ENCODE measurements at places on chromosomes 3 and 15.

GRCh38 chr3:127761441-127761801 lies 60.9 kb downstream of the MGLL start:
- DNase-seq = no peak

DNA sequence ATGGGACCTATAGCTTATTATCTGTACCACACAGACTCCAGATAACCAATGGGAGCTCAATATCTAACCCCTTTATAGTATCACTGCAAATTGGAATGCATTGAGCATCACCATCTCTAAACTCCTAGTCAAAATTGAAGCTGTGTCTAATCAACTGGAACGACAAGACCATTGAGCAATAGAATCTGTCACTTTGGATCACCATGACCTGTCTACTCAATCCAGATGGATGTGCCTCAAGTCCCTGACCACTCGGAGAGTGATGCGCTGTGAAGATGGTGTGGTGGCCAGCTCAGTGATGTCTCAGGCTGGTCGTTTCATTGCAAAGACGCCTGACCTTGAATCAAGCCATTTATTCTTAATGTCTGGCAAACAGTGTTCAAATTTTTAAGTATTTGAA lies 160.5 kb downstream of the SEMA6D start:
- no peak for DNase-seq

DNA sequence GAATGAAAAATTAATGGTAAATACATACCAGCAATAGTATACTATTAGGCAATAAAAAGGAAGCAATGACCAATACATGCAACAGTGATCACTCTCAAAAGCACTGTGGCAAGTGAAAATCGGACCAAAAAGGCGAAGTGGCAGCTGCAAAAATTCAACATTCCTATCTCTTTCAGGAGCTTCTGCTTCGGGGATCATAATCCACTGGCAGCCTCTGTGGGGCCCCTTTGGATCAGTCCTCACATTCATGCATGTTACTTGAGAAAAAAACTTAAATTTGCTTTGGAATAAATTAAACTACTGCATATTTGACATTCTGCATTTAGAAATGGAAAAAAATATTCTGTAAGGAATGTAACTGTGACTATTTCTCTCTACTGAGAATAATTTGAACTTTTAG lies 425.6 kb downstream of the NR2F2 start:
- DNase-seq = no peak

- DNase-seq = no peak
Measured at GRCh38 chr15:91128016-91128415, 28.0 kb downstream of the SV2B start.

DNA sequence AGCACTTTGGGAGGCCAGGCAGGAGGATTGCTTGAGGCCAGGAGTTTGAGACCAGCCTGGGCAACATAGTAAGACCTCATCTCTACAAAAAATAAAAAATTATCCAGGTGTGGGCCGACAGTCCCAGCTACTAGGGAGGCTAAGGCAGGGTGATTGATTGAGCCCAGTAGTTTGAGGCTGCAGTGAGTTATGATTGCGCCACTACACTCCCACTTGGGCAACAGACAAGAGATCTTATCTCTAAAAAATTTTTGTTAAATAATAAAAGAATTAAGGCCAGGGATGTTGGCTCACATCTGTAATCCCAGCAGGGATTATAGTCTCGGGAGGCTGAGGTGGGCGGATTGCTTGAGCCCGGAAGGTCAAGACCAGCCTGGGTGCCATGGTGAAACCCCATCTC lies 25.8 kb upstream of the NFKBIZ start:
- no peak for DNase-seq

DNA sequence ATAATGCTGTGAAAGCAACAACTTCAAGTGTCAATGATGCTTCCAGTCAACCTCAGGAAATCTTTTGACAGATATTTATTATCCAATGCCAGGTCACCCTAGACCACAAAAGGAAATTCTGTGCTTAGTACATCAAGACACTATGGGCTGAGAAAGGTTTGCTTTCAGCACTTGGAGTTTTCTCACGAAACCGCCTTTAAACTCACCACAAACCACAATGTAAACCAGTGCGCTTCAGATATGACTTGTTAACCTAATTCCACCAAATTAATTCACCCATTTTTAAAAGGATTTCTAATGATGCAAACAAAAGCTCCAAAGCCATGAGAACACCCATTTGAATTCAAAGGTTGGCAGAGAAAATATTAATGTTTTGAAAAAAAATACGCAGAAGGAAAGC lies 292.9 kb upstream of the NR2F2 start:
- DNase-seq = no peak

DNA sequence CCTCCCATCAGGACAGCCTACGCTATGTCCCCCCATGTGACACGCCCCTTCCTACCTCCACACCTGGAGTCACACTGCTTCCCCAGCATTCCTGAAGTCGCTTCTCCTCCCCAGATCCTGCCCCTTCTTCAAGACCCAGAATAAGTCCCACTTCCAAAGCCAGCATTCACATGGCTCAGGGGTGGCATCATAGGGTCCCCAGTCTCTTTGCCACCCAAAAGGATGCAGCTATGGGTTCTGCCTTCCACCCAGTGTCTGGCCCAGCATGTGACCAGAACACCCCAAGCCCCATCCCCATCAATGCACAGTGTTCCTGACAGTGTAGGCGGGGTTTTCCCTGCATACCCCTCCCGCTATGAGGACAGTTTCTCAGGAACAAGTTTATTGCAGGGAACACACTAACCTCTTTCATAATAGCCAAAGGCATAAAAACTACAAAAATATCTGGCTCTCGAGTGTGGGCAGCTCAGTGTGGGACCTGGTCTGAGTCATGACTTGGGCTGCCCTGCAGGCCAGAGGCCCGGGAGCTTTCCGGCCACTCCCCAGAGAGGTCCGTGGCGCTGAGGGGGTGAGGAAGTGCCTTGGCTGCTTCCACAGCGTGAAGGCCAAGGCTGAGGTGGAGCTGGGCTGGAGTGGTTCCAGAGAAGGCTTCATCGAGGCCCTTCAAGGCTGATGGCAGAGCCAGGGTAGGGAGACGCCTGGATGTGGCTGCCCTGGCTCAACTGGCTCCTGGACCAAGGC lies 5.8 kb downstream of the ISLR start:
- DNase-seq = peak; percentile 82

- peak; percentile 92 for DNase-seq
Measured at GRCh38 chr3:160399125-160400029, at the start of the genes IFT80 and SMC4. Gene IFT80, minus strand, starts transcription at chr3:160399225. Its CDS starts 14,625 bp downstream, at chr3:160384600. Gene SMC4, plus strand, starts transcription at chr3:160399650. Its CDS starts 1,177 bp downstream, at chr3:160400827.

GRCh38 chr15:48766196-48766595 lies 44.7 kb downstream of the CEP152 start:
- DNase-seq = no peak

DNA sequence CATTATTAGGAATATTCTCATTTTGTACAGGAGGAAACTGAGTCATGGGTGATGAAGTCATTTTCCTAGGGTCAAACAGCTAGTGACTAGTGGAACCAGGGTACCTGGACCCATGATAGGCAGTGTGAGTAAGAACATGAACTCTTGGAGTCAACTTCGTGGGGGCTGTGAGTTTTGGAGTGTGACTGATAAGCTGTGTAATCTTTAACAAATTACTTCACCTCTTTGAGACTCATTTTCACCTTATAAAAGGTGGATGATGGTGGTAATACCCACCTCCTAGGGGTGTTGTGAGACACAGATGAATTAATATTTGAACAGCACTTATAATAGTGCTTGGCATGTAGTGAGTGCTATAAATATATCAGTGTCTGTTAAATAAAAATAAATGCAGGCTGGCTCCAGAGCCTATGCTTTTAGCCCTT lies 9.1 kb downstream of the SEMA6D start:
- DNase-seq = no peak

- DNase-seq = no peak
Measured at GRCh38 chr3:33577588-33577987, 137.4 kb upstream of the UBP1 start.

DNA sequence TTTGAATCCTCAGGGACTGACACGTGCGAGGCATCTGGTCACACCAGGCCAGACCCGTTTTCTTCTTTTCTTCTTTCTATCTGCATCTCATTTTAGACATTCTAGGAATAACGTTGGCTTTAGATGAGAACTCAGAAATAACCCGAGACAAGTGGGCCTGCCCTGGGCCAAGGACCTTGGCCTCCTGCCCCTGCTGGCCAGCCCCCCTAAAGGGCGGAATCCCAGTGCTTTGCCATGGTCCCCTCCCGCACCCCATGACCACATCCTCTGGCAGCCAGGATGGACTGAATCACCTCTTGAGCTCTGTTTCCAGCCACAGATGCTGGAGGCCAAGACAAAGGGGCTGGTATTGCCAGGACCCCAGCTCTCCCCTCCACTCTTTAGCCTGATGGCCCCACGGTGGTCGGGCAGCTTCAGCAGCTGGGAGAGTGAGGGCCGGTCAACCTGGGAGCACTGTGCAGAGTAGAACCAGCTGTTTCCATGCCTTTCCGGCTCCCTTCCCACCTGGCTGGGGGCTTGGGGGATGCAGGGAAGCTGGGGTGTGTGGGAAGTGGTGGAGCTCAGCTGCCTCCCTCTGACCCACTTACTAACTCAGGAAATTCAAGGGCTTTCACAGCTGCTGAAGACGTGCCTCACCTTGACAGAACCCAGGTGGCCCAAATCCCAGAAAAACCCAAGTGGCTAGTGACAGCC lies 190.9 kb downstream of the FAM43A start:
- DNase-seq = no peak

DNA sequence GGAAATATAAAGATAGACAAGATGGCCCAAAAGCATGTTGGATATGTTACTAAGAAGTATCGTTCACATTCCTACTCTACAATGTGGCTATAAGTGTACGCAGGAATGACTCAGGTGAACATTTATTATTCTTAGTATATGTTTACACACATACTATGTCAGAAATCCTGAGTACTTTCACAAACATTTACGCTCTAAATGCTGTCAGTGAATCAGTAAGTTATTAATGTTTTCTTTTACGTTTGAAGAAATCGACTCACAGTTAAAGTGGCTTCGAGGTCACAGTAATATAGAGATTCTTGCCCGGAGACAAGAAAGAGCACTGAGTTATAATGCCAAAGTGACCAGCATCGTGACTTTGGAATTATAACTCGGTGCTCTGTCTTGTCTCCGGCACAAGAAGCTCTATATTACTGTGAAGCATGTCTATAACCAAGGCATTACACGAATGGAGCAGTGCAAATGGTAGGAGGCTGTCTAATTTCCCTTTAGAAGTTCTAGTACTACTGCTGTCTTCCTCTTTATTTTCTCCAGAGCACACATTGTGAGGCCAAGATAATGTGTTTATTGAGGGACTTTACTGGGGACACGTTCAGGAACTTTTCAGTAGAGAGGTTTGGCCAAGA lies 61.8 kb upstream of the P3H2 start:
- no peak for DNase-seq

GRCh38 chr15:48981941-48982340 lies 18.2 kb upstream of the SHC4 start:
- DNase-seq = no peak

GRCh38 chr3:115804200-115804599 lies 180.9 kb downstream of the GAP43 start:
- DNase-seq = no peak

DNA sequence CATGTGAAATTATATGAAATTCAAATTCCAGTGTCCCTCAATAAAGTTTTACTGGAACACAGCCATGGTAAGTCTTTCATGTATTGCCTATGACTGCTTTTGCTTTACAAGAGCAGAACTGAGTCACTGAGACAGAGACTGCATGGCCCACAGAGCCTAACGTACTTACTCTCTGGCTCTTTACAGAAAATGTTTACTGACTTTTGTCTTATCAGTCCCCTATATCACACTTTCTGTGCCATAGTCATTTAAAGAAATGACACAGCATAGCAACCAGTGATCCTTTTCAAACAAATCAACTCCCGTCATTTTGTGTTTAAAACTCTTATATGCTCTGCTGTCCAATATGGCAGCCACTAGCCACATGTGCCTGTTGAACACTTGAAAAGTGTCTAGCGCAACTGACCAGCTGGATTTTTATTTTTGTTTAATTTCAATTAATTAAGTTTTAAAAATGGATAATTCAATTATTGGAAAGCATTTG lies 129.7 kb upstream of the CDIN1 start:
- DNase-seq = no peak

GRCh38 chr3:115381573-115381912 lies 234.5 kb upstream of the ZBTB20 start:
- no peak for DNase-seq

DNA sequence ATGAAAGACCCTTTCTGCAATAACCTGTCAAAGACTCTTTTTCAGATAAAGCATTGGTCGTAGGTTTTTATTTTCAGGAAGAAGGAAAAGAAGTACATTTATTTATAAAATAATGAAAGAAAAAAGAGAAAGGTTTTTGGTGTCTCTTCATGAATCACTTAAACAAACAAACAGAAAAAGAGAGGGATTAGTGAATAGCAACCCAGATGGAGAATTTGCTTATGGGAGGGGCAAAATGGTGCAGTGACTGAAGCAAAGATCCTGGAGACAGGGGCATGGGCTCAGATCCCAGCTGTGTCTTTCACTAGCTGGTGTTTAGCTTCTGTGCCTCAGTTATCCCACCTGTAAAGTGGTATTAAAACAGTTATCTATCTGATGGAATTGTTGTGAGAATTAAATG lies 78.6 kb upstream of the PFN2 start:
- no peak for DNase-seq

GRCh38 chr3:113275929-113276750 lies 64.8 kb downstream of the BOC start:
- no peak for DNase-seq

GRCh38 chr3:107769882-107770281 lies 247.1 kb downstream of the BBX start:
- no peak for DNase-seq

GRCh38 chr3:159486580-159486979 lies 502.1 kb upstream of the IL12A start:
- peak; percentile 5 for DNase-seq

DNA sequence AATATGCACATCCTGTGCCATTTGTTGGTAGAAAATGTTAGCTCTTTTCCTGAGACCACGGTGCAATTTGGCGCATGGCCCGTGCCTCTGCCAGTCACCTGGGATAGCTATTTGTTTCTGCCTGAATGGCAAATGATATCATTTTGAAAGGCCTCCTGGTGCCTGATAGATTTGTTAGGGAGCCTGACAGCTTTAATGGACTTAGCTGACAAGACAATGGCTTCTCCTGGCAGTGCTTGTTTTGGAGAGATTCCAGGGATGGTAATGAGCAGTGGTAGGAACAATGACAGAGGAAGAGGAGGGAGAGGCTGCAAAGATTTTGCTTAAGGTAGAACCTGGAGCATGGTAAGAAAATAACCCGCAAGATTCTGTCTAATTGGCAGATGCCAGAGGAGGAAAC lies 268.5 kb downstream of the CLSTN2 start:
- DNase-seq = no peak

DNA sequence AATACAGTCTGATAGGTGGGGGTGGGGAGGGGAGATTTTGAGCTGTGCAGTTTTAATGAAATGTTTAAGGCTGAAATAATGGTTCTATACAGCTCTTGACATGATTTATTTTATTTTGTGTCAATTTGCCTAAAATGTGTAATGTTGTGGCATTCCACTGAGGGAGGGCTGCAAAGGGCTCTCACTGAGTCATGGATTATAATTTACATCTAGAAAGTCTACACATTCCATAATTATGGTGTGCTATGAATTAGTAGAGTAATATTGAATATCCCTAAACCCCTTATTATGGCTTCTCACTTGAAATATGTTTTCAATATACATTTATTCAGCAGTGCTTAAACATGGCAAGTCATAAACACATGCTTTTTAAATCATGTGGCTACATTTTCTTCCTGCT lies 103.9 kb downstream of the RARB start:
- DNase-seq = no peak

Data from ACHN (cell line).